ENCODE measurements at places on chromosomes 6 and 20.
A peak's percentile ranks its signal among the peaks of the same experiment; 100 is the strongest.

DNA sequence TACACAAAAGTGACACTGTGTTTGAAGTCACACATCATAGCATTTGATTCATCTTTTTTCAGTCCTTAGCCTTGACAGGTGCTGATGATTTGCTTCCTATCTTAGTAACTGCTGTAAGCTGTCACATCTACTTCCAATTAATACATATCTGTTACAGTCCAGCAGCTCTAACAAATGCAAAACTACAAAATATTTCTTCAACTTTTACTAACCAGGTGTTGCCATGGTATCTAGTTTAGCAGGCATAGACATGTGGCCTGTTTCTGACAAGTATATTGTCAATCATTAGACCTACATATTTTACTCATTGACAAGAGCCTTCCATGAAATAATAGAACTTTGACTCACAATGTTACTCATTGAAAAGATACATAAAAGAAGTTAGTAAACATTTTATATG lies 1159.7 kb downstream of the GRIK2 start:
- no peak for DNase-seq

DNA sequence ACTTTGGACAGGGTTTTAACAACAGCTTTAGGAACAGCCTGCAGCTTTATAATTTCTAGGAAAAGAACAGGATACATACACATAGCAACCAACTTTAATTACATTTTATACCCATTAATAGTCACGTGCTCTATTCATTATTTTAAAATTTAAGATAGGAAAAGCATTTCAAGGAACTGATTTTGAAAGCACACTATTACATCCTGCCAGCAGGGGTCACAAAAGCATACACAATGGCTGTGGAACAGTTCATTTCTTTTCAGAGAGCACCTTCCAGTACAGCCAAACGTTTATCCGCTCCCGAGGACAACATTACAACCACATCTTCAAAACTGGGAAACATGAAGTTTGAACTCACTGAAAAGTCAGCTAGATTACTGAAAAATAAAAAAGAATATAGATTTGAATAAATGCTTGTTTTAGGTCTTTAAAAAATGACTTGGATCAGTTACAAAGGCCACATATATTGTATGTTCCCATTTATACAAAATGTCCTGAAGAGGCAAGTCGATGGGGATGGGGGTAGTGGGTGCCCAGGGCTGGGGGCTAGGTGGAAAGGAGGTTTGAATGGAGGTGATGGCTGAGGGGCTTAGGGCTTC lies 104.6 kb upstream of the EXOC2 start:
- peak; percentile 52 for DNase-seq

- DNase-seq, result no peak
These were observed 228.3 kb downstream of the CLIC5 start for GRCh38 chr6:45787384-45787783.

DNA sequence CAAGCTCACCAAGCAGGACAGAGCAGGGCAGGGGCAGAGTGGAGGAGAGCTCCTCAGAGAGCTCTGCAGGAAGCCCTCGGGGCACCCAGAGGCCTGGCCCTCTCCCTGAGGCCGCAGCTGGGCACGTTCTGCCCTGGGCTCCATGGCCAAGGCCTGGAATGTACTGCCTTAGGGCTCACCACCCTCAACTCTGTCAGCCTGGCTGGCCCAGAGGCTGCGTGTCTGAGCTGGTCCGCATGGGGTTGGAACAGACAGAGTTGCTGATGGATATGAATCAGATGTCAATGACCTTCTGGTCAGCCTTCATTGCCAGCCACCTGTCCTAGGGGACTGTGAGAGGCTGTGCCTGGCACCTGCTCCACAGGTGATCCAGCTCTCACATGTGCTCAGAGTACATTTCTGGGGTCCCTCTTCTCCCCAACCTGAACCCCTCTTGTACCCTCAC lies 33.2 kb upstream of the PCMTD2 start:
- no peak for DNase-seq

GRCh38 chr6:129525055-129525454 lies 184.9 kb downstream of the ARHGAP18 start:
- DNase-seq, result no peak

DNA sequence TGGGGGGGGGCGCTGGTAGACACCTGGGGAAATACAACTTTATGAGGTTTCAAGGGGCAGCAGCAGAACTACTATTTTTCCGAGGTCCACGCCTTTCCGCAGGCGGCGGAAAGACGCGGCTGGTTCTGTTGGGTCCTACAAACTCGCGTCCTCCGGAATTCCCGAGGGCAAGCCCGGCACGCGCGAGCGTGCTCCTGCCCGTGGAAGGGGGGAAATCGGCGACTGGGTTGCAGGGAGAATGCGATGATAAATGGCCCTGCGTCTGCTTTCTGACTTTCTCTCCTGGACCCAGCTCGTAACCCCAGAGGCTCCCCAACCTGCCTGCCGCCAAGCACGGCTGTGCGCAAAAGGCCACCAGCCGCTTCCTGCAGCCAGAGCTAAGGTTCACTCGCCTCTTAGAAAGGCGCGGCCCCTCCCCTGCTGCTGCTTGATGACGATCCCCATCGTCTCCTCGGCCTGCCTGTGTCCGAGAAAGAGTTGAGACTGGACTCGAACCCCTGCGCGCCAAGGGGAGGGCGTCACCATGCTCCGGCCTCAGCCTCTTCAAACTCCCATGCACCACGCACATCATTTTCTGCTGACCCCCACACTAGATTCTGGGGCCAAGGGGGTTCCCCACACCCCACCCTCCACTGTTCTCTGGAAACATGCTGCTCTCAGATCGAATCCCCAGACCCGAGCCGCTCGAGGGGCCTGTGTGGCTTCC lies 6.7 kb downstream of the FOXA2 start:
- DNase-seq, result no peak

DNA sequence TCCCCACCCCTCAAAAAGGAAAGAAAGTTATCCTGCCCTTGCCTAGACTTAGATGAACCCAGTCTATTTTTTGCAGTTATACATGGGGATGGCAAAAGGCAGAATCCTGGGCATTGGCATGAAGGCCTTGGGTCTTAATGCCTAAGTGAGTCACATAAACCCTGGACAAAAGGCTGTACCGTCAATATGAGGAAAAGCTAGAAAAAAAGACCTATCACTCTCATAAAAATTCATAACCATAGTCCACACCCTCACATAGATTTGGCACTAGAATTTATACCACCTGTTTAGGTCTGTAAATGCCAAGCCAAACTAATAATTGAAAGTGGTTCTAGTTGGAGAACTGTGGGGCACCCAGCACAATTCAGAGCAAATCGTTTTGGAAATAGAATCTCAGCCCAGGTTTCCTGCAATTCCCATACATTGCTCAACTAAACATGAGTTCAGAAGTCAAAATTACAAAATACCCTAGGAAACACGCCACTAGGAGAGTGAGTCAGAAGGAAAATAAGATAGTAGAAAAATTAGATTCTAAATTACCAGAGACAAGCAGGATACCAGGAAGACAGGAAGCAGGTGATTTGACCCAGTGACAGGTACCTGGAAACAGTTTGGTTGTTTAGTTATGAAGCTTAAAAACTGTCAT lies 70.4 kb upstream of the FUCA2 start:
- no peak for DNase-seq

DNA sequence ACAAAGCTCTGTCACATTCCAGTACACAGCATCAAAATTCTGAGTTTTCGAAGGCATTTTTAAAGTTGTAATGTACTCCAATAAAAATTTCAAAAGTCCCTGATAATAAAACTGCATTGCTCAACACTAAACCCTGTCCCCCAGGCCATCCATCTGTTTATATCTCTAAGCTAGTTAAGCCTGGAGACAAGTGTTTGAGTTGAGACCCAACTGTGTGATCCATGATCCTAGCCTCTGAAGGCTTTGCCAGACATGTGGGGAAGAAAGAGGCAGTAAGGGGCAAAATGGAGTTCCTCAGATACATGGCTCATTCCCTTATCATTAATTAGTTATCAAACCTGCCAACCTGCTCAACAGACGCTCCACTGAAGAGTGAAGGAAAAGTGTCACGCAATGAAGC lies 198.4 kb downstream of the ISM1 start:
- DNase-seq, result no peak

- no peak for DNase-seq
These were observed 7.8 kb downstream of the SYNGAP1 start for GRCh38 chr6:33427585-33428223.

DNA sequence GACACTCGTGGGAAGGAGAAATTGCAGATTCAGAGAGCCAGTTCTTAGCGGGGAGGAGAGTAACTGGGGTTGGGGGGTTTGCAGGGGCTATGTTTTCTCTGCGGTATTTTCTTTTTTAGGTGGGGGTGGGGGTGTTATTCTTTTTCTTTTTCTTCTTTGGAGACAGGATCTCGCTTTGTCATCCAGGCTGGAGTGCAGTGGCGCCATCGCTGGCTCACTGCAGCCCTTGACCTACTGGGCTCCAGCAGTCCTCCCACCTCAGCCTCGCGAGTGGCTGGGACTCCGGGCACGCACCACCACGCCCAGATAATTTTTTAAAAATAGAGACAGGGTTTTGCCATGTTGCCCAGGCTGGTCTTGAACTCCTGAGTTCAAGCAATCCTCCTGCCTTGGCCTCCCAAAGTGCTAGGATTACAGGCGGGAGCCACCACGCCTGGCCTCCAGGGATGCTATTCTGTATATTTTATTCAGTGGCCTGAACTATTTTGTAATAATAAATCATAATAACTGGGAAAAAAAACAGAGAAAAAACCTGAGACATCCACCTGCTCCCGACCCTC lies 57.3 kb downstream of the UBE2V1 start:
- no peak for DNase-seq

- DNase-seq, result no peak
These were observed 138.0 kb downstream of the CARMIL1 start for GRCh38 chr6:25417046-25417605.

Measured in NCI-H1105 (cell line).